ENCODE measurements at places on chromosomes 3 and 15.

DNA sequence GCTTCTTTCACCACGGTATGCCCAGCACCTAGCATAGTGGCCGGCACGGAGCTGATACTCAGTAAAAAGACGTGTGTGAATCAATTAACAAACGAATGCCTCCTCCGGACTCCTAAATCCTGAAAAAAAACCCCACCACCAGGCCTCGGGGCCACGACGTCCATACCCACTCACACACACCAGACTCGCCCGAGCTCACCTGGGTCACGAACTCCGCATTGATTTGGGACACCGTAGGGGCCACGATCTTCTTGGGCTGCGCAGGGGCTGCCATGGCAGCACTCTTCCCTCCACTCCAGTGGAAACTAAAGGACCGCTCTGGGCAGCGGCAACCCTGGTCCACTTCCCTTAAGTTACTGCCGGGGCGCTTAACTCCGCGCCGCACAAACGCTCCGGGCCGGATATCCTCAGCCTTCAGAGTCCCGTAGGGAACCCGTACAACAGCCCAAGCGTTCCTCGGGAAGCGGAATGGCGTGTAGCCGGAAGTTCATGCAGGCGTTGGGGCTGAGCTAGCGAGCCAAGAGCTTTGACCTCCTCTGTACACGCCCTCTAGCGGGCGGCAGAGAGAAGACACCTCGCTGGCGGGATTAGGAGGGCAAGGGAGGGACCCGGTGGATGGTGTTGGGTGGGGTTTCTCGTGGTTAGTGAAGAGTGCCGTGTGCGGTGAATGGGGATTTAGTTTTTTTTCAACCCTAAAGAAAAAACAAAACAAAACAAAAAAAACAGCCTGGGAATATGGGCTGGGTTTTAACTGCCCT is at the start of gene AQR:
Gene AQR, minus strand, starts transcription at position 403 of the 758 bp plus-strand sequence. Its CDS starts 129 bp downstream, at position 274.
- peak; percentile 91 for DNase-seq

DNA sequence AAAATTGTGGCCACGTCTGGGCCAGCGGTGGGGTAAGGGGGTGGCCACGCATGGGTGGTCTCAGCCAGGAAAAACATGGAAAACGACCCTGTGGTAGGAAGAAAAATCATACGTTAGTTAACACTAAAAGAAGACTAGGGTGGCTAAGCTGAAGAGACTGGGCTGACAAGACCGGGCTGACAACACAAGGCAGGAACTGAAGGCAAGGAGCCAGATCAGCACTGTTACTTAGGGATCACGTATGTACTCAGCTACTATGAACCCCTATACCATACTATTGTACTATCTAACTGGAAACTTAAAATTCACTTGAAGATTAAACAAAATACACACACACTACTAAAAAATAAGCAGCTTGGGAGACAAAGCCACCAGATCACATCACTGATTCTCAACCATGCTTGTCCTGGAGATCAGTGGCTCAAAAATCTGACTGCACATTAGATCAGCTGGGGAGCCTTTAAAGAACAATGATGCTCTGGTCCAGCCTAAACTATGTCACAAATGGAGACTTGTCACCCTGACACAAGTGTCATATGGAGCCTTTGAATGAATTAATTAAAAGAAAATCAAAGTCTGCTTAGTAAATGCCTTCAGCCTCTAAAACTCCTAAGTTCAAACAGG is 442.2 kb downstream of the SHQ1 start:
- no peak for DNase-seq

GRCh38 chr3:183393625-183394024 is 34.8 kb downstream of the MCF2L2 start:
- no peak for DNase-seq

GRCh38 chr15:85545185-85545584 is 164.8 kb downstream of the AKAP13 start:
- DNase-seq: no peak

DNA sequence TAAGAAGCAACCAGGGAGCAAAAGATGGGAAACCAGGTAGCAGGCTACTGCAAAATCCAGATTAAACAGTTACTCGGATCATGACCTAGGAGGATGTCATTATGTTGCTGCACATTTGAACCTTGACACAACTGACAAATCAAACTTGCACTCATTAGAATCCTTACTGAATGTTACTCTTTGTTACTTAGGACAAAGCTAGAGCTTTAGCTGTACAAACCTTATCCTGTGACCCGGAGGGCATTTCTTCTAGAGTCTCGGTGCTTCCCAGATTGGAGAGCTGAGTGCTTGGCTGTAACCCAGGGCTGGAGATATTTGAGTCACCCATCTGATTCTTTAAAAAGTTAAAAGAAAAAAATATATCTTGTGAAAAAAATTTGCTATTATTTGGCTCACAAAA is 43.4 kb downstream of the DCP1A start:
- DNase-seq: no peak

DNA sequence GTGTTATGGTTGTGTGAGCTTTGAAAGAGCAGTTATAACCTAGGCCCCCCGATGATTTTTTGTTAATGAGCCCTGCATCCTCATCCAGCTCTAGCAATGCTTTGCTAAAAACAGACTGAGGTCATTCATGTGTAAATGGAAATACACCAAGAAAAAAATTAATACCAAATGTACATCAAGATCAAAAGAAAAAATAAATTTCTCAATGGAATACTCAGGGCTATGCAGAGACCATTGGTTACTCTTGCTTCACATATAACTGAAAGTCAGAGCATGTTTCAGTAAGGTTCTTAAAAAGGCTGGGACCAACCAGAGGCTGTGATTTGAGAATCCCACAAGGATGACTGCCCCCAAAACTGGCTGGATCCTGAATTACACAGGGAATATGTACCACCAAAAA is 48.0 kb downstream of the ARHGAP31 start:
- no peak for DNase-seq

GRCh38 chr15:31151301-31152233 is 50.0 kb upstream of the TRPM1 start:
- DNase-seq: no peak

DNA sequence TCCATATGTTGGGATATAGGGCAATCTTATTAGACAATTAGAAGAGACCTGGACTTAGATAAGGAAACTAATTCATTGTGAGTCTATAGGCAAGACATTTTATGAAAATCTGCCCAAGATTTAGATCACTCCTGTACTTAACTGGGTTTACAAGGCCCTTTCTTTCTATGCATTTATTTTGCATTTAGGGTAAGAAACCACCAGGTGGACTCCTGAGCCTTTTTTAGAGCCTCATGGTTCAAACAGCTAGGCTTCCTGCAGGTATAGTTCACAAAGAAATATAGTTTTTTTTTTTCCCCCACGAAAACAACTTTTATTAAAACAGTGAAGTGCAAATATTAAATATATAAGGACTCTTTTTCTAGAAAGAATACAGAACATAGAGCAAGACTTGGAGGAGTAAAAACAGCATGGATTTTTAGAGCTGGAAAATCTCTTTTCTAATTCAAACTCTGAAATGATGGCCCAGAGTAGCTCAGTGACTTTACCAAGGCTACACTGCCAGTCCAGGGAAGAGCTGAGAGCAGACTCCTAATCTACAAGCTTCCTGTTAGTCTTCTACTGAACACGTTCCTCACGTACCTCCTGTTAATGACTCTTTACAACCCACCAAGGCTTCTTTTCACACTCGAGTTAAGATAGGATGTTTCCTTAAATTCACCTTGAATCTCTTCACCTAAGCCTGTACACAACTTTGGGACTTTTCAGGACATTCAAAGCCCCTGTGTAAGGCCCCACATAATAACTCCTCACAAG is 400.9 kb upstream of the ATP11B start:
- no peak for DNase-seq

DNA sequence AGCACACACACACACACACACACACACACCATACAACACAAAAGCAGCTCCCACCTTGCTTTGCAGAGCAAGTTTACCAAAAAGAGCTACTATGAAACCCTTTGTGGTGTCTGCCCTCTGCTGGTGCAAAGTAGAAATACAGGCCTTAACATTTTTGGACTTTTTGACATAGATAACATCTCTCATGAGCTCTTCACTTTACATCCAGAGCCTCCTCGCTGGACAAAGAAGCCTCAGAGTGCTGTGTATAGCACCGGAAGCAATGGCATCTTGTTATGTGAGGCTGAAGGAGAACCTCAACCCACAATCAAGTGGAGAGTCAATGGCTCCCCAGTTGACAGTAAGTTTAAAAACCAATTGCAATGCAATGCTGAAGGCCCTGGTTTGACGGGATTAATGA is 157.9 kb downstream of the CHL1 start:
- DNase-seq: no peak
